ENCODE measurements at places on chromosomes 5 and 9. TPM values are rescaled to one million over a fixed set of nuclear protein-coding genes. Genes with fewer than 3 reads are reported as not detected.

PCDHB13 gene
- total RNA-seq, result 0.04 TPM

ZDHHC12 gene
- total RNA-seq, result 76.1 TPM

CD14 gene
- total RNA-seq, result 3.1 TPM

PCDH12 gene
- 0.33 TPM for total RNA-seq

- H3K4me1 ChIP-seq, result no peaks in the 10 kb centered on the region
- H3K4me3 ChIP-seq, result no peak overlapping the region
- DNase-seq, result no peak
- no peak overlapping the region for H3K27ac ChIP-seq
- H3K36me3 ChIP-seq, result no peaks in the 10 kb centered on the region
- H3K27me3 ChIP-seq, result no peaks in the 10 kb centered on the region
These were observed 427.6 kb downstream of the IRX1 start for GRCh38 chr5:4023091-4023752.

GRCh38 chr5:152151113-152151512 is 226.5 kb upstream of the GLRA1 start:
- H3K4me3 ChIP-seq, result no peak overlapping the region
- no peaks in the 10 kb centered on the region for H3K36me3 ChIP-seq
- H3K27ac ChIP-seq, result no peak overlapping the region
- DNase-seq, result no peak
- H3K4me1 ChIP-seq, result no peaks in the 10 kb centered on the region
- no peaks in the 10 kb centered on the region for H3K27me3 ChIP-seq

DNA sequence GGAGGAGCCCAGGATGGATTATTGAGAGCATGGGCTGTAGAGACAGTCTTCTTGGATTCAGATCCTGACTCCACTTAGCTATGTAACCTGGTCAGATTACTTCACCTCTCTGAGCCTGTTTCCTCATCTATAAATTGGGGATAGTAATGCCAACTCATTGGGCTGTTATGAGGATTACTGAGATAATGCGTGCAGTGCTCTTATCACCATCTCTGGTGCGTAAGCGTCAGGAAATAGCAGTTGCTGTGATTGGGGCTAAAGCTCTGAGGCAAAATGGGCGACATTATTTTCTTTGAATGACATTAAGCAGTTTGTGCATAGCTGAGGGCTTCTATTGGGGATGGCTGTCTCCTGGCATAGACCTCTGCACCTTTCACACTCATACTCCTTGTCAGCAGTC is 995 bp upstream of the MSMP start:
- peaks cover 35% of the 10 kb centered on the region for H3K36me3 ChIP-seq
- no peak overlapping the region for H3K4me3 ChIP-seq
- DNase-seq, result no peak
- H3K4me1 ChIP-seq, result peaks cover 28% of the 10 kb centered on the region
- no peaks in the 10 kb centered on the region for H3K27me3 ChIP-seq

GRCh38 chr9:133087429-133088145 is 25.8 kb downstream of the CEL start:
- H3K4me3 ChIP-seq, result no peak overlapping the region
- H3K27me3 ChIP-seq, result no peaks in the 10 kb centered on the region
- no peaks in the 10 kb centered on the region for H3K36me3 ChIP-seq
- DNase-seq, result no peak

DNA sequence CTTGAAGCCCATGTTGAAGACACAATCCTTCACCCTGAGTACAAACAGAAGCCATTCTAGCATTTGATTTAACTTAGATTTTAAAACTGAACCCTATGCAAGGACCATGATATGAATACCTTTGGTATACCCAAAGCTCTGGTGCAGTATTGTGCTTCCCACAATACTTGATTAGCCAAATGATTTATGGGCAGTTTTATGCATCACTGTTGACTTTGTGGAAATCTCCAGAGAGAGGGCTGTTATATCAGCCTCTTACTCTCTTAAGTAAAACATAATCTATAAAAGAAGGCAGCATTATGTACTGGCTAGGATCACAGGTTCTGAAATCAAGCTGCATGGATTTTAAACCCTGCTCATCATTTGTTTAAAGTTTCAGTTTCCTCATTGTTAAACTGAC is 762.8 kb downstream of the EFNA5 start:
- no peak overlapping the region for H3K4me3 ChIP-seq
- H3K36me3 ChIP-seq, result no peaks in the 10 kb centered on the region
- H3K27ac ChIP-seq, result no peak overlapping the region
- no peak for DNase-seq
- no peaks in the 10 kb centered on the region for H3K27me3 ChIP-seq
